ENCODE measurements at places on chromosomes 16 and 17. TPM values are rescaled to one million over a fixed set of nuclear protein-coding genes. Genes with fewer than 3 reads are reported as not detected.

SDK2 gene
- polyA plus RNA-seq, result 0.06 TPM

TMEM114 gene
- polyA plus RNA-seq, result not detected

YPEL3 gene
- polyA plus RNA-seq, result 29.2 TPM

EFCAB5 gene
- not detected for polyA plus RNA-seq

HS3ST3A1 gene
- polyA plus RNA-seq, result 2.9 TPM

FBXW10 gene
- polyA plus RNA-seq, result 0.20 TPM

CSH2 gene
- polyA plus RNA-seq, result not detected

MYH11 gene
- polyA plus RNA-seq, result 6.9 TPM

CD300LF gene
- 0.55 TPM for polyA plus RNA-seq

ATP1B2 gene
- polyA plus RNA-seq, result 0.53 TPM

ACSM2A gene
- polyA plus RNA-seq, result 177 TPM

CCDC200 gene
- polyA plus RNA-seq, result 1.3 TPM

OR1D2 gene
- not detected for polyA plus RNA-seq

SLC6A4 gene
- 0.05 TPM for polyA plus RNA-seq

PPP1R27 gene
- polyA plus RNA-seq, result 0.35 TPM

MYL4 gene
- 0.19 TPM for polyA plus RNA-seq

KRTAP9-9 gene
- polyA plus RNA-seq, result not detected

RTN4RL1 gene
- 5.4 TPM for polyA plus RNA-seq

LGALS9 gene
- polyA plus RNA-seq, result 6.1 TPM

TBC1D3C gene
- polyA plus RNA-seq, result not detected

FZD2 gene
- not detected for polyA plus RNA-seq

STX1B gene
- 0.82 TPM for polyA plus RNA-seq

HOXB4 gene
- 0.35 TPM for polyA plus RNA-seq

SHISA6 gene
- not detected for polyA plus RNA-seq

TEKT1 gene
- not detected for polyA plus RNA-seq

TM4SF5 gene
- polyA plus RNA-seq, result 198 TPM

OVCA2 gene
- 30.6 TPM for polyA plus RNA-seq

Measured in liver (tissue), 10 donors.